ENCODE measurements at places on chromosomes 12 and 14.

GRCh38 chr14:71206766-71207371 lies 299.6 kb downstream of the PCNX1 start:
- DNase-seq = no peak

DNA sequence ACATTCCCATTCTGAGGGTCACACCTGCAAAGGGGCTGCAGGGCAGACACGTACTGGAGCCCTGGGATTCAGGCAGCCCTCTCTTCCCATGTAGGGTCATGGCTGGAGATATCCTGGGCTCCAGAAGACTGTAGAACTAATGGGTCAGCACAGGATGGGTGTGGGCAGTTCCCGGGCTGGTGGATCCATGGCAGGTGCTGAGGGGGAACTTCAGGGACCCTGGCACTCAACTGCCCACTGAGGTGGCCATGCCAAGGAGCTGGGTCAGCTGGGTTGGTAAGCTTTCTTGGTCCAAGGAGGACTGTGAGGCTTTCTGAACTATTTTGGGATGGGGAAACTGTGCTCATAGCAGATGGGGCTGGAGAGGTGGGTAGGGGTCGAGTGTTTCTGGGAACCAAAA lies 183.4 kb upstream of the RTL1 start:
- DNase-seq = no peak

GRCh38 chr12:51591016-51591901 lies at the start of gene SCN8A:
SCN8A (plus strand) TSS chr12:51591233; CDS start chr12:51662818, 71,585 bp downstream.
- DNase-seq = no peak

- DNase-seq = no peak
Observed at GRCh38 chr12:59780605-59781135, 184.8 kb downstream of the SLC16A7 start.

- DNase-seq = no peak
Observed at GRCh38 chr14:54709867-54710266, 142.9 kb downstream of the SAMD4A start.

- no peak for DNase-seq
Observed at GRCh38 chr14:96847451-96847850, 50.3 kb downstream of the VRK1 start.

DNA sequence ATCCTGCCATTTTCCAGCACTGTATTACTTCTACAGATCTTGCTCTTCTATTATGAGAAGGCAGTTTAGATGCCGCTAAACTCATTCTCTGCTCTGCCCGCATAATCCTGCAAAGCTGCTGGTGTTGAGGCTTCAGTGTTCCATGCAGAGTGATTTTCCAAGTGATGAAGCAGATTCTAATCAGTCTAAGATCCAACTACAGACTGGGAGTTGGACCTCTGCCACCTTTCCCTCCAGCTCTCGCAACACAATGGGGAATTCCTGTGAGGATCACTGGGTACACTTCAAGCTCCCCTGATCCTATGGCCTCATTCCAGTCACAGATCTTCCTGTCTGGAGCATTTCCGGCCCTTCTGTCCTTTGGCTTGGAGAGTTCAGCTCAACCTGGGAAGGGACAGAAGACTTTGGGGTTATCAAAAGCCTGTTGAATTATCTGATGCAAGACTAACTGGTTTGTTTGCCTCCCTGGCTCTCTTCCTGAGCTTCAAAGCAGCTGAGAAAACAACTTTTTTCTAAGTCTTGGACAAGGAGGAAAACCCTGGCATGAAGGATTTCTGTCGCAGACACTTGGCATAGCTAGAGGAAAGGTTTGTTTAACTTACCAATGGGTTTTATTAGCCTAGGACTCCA lies 333.9 kb downstream of the ZFP36L1 start:
- no peak for DNase-seq
